ENCODE measurements at places on chromosomes 13 and 19.

DNA sequence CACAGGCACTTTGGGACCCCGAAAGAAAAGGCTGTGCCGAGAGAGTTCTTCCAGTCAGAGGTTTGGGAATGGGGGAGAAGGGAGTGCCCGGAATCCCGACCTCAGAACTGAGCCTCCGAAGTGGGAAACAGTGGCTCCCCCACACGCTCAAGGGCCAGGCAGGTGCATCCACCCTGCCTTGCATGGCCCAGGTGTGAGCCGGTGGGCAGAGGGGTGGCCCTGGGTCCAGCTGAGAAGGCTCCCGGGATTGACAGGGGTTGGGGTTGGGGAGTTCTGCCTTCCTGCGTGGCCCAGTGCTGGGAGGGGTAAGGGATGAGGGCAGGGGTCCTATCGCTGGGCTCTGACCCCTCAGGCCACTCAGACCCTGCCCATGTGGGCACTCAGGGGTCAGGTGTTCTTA lies 163.5 kb upstream of the TUBA3C start:
- no peak for DNase-seq

DNA sequence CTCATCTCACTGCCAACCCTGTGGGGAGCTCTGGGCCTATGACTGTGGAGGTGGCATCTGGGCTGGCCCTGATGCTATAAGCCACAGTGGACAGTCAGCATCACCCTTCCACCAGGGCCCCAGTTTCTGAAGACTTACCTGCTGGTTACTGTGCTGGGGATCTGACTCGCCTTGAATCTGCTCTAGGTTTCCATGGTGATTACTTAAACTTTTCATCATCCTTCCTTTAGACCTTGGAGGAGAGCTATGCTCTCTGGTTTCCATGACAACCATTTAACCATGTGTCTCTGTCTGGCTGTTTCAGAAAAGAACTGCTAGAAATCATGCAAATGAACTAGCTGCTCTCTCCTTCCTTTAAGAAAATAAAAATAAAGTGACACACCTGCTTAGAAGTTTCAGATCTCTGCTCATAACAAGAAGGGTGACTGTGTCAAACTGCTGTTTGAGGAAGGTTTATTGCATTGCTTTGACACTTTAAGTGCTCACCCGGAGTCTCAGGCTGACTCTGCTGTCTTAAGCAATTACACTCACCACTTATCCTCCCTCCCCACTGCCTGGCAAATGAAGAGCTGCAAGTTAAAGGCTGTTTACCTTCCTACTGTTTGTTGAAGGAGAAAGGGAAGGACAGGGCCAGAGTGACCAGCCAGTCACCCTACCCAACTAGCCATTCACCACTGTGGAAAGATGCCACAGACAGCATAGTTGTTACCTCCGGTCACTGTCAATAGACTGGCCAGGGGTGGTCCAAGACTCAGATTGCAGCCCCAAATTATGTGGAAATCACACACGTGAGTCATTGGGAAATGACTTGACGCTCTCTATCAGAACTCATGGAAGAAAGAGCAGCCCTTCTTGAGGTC lies 87.6 kb downstream of the HSPH1 start:
- DNase-seq = peak; percentile 73

- no peak for DNase-seq
Observed at GRCh38 chr19:49106648-49107135, 7.5 kb upstream of the LIN7B start.

- DNase-seq = no peak
Observed at GRCh38 chr13:111925146-111925875, 141.6 kb upstream of the SOX1 start.

- DNase-seq = peak; percentile 18
Observed at GRCh38 chr19:55688422-55689218, 13.6 kb downstream of the EPN1 start.

DNA sequence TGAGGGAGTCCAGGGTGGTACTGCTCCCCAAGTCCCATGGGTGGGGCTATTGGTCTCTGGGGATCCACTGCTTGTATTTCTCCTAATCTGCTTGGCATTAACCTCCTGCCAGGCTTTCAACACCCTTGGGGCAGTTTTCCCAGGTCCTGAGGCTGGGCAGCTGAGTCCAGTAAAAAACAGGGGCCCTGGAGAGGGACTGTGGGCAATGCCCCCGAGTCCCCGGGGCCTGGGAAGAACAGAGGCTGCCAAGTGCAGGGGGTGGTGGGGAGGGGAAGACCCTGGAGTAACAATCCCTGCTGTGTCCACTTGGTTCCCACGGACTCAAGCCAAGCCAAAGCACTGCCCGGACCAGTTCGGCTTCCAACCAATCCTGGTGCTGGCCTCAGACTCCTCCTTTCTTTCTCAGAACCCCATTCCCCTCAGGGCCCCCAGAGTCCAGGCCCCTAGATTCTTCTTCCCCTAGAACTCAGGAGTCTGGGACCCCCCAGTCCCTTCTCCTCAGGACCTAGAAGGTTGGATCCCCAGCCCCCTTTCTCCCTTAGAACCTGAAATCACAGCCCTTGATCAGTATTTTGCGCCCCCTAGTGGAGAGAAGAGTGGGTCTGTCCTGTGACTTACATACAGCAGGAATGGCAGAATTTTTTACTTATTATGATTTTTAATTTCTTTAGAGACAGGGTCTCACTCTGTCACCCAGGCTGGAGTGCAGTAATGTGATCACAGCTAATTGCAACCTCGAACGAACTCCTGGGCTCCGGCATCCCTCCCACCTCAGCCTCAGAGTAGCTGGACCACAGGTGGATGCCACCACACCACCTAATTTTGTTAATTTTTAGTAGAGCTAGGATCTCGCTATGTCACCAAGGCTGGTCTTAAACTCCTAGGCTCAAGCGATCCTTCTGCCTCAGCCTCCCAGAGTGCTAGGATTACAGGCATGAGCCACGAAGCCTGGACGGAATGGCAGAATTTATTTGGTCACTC lies 3.7 kb upstream of the CLPTM1 start:
- no peak for DNase-seq

GRCh38 chr19:46076951-46077814 lies 36.4 kb upstream of the IGFL4 start:
- peak; percentile 39 for DNase-seq

GRCh38 chr13:70218618-70219017 lies 110.4 kb upstream of the KLHL1 start:
- DNase-seq = no peak

All from GM06990 (cell line).